ENCODE measurements at places on chromosomes 2 and 18.

GRCh38 chr2:120299004-120299403 is 46.4 kb downstream of the RALB start:
- no peak for DNase-seq

- no peak for DNase-seq
These were observed 406.1 kb downstream of the LRATD1 start for GRCh38 chr2:15038366-15039364.

GRCh38 chr2:189183170-189183569 is 3.6 kb upstream of the COL5A2 start:
- DNase-seq: no peak

- DNase-seq: no peak
These were observed 1866.9 kb upstream of the PIK3C3 start for GRCh38 chr18:40088130-40088529.

DNA sequence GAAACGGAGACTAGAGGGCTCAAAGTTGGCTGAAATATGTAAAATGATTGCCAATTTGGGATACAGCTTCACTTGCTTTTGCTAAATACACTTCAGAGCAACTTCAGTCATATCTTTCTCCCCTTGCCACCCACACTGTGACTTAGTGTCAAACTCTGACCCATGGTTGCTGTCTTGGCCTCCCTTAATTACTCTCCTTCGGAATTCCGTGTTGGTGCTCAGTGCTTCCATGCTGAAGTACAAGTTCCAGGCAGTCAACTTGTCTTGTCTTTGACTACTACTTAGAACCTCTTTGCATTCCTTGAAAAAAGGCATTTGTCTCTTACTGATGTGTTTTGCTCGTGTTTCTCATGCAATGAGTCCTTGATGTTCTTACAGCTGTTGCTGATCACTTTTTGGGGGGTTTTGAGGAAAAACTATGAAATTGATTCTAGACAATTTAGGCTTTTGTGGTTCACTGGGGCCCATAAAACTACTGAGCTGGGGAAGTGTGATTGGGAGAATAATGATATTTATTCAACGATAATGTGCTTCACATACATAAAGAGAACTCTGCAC is 146.0 kb downstream of the UBE2E3 start:
- DNase-seq: no peak

- DNase-seq: no peak
These were observed 103.9 kb upstream of the ACVR1C start for GRCh38 chr2:157732596-157732995.
